ENCODE measurements at places on chromosomes 5 and 9.
A peak's percentile ranks its signal among the peaks of the same experiment; 100 is the strongest.

DNA sequence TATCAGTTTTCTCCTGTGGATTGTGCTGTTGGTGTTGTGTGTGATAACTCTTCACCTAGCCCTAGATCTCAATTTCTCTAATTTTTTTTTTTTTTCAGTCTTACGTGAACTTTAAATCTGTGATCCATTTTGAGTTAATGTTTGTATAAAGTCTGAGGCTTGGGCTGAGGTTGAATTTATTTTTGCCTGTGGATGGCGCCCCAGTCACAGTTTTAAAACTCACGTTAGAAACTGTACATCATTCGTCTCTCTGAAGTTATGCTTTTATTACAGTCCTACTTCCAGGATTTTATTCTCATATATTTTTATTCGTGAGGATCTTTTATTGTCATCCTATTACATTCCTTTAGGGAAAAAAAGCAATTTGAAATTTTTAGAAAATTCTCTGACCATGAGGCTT is 103.1 kb downstream of the EHMT1 start:
- peaks cover 33% of the 10 kb centered on the region for H3K4me1 ChIP-seq
- peaks cover 83% of the 10 kb centered on the region for H3K36me3 ChIP-seq
- no peak for DNase-seq
- H3K4me3 ChIP-seq: no peak overlapping the region
- H3K27me3 ChIP-seq: no peaks in the 10 kb centered on the region

DNA sequence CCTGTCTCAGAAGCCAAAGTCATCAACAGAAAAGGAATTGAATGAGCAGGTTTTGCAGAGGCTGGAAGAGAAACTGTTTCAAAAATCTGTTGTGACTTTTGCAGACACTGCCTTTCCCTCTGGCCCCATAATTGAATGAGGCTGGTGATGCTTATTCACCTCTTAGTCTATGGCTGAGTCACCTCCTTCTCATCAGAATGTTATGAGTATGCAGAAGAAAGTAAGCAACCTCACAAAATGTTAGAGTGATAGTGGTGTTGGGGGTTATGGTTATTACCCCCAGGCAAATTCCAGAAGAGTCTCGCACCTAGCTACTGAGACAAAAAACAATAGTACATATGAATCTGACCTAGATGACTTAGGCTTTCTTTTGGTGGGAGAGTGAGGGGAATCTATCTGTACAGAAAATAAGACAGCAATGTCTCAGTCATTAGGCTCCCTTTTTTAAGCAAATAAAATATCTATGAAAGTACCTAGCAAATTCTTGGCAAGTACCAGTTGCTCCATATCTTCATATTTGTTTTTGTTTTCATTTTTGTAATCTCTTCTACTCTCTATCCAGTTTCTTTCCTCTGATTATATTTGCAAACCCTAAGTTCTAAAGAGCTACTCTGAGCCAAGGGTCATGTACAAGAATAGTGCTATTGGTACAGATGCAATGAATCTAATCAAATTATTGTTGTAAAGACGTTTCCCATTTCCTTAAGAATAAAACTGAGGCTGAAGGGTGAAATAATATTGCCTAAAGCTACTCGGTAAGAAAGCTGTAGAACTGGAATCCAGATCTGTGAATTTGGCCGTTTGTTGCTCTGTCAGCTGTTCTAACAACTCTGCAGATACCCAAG is 498.1 kb upstream of the TNC start:
- no peak overlapping the region for H3K27ac ChIP-seq
- H3K4me1 ChIP-seq: no peaks in the 10 kb centered on the region
- H3K4me3 ChIP-seq: no peak overlapping the region
- H3K27me3 ChIP-seq: no peaks in the 10 kb centered on the region
- no peak for DNase-seq
- no peaks in the 10 kb centered on the region for H3K36me3 ChIP-seq

DNA sequence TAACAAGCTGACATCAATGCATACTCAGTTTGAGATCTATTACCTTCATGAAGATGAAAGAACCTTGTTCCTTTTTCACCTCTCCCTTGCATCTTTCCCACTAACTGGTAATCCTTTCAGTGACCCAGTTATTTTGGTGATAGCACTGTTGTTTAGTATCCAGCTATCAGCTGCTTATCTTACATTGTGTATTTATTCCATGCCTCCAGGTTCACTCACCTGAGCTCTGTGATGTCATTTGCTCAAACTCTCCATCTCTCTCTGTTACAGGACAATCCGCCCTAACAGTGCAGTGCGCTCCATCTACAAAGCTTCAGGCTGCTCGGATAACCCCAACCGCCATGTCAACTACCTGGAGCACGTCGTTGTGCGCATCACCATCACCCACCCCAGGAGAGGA is 235.5 kb downstream of the RFK start:
- no peak for DNase-seq
- H3K4me3 ChIP-seq: no peak overlapping the region
- no peaks in the 10 kb centered on the region for H3K4me1 ChIP-seq
- H3K36me3 ChIP-seq: peaks cover 2% of the 10 kb centered on the region
- H3K27ac ChIP-seq: no peak overlapping the region

DNA sequence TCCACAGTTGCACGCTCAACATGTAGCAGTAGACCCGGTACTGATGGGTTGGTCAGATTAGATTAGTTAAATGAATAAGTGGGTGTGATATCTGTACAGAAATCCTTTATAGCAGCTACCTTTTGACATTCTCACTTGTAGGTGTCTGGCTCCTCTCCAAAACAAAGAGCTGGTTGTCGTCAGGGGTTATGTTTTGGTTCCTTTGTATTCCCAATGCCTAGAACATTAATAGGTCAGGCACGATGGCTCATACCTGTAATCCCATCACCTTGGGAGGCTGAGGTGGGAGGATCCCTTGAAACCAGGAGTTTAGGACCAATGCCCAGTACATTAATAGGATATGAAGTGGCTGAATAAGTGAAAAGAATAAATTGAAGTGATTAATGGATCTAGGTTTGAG is 182.1 kb downstream of the SNCAIP start:
- H3K27ac ChIP-seq: no peak overlapping the region
- no peaks in the 10 kb centered on the region for H3K27me3 ChIP-seq
- no peak for DNase-seq
- no peaks in the 10 kb centered on the region for H3K36me3 ChIP-seq
- H3K4me1 ChIP-seq: no peaks in the 10 kb centered on the region

DNA sequence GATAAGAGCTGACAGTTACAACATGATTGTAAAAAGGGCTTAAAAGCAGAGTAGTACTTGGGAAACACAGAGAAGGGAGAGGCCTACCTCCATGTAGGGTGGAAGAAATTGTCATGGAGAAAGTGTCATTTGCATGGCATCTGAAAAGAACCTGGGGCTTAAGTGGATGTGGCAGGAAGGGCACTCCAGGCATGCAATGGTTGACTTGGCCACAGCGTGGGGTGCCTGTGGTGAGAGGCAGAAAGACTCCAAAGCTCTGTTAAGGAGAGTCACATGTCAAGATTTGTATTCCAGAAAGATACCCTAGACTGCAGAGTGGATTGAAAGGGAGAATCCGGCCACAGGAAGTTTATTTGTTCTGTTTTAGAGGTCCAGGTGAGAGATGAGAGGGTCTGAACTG is 2.4 kb downstream of the POLR3G start:
- DNase-seq: no peak
- peaks cover 3% of the 10 kb centered on the region for H3K27me3 ChIP-seq
- peaks cover 28% of the 10 kb centered on the region for H3K4me1 ChIP-seq
- no peaks in the 10 kb centered on the region for H3K36me3 ChIP-seq
- H3K27ac ChIP-seq: no peak overlapping the region

DNA sequence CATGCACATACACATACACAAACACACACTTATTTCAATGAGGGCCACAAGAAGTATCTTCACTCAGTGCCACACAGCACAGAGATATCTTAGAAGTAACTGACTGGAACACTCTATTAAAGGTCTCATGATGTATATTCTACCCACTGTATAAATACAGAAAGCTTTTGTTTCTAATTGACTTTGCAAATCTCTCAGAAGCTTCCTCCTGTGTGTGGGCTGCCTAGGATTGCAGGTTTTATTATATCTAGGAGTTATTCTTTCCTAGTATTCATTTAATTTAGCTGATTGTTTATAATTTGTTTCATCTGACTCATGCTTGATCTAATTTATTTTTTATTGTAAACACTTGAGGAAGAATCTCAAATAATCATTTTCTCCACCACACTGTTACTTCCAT is 262.4 kb upstream of the ACTBL2 start:
- no peaks in the 10 kb centered on the region for H3K27me3 ChIP-seq
- H3K4me1 ChIP-seq: no peaks in the 10 kb centered on the region
- H3K36me3 ChIP-seq: no peaks in the 10 kb centered on the region
- no peak overlapping the region for H3K4me3 ChIP-seq

DNA sequence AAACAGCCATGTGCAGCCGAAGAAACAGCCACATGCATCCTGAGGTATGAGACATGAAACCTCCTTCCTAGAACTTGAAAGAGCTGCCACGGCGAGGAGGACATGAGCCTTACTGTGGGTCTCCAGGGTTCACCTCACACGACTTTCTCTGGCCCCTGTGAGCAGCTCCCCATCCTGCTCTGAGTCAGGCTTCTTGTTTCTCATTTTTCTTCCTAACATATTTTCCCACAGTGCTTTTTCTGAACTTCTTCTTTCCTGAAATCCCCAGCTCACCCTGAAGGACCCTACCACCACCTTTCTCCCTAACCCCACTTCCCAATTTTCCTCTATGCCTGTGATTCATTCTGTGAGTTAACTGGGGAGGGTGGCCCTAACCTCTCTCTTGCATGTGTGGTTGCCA is 33.7 kb upstream of the ADRB2 start:
- peaks cover 17% of the 10 kb centered on the region for H3K27me3 ChIP-seq
- peaks cover 4% of the 10 kb centered on the region for H3K4me1 ChIP-seq
- no peaks in the 10 kb centered on the region for H3K36me3 ChIP-seq
- no peak overlapping the region for H3K27ac ChIP-seq
- H3K4me3 ChIP-seq: no peak overlapping the region
- DNase-seq: no peak

GRCh38 chr9:122468735-122469134 is 9.0 kb downstream of the OR1J1 start:
- H3K27ac ChIP-seq: no peak overlapping the region
- no peak overlapping the region for H3K4me3 ChIP-seq
- H3K36me3 ChIP-seq: no peaks in the 10 kb centered on the region
- peaks cover 27% of the 10 kb centered on the region for H3K27me3 ChIP-seq
- no peak for DNase-seq

DNA sequence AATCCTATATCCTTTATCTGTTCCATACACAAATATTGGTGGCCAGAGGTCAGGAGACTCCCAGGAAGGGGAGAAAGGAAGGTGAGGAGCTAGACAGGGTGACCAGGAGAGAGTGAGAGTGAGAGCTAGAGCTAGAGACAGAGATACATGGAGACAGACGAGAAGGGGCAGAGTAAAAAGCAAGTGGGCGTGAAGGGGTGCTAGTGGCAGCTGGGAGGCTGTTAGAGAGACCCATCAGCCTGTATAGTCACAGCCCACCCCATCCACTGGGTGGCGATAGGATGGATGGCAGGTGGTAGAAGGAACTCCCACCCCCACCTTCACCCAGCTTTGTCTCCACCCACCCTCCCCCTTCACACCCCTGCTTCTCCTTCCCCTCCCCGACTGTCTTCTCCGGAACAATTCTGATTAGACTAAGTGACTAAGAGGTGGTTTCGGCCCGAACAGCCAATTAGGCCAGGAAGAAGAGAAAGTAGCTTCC is 32.8 kb downstream of the PCDH1 start:
- no peak overlapping the region for H3K4me3 ChIP-seq
- no peak for DNase-seq
- no peak overlapping the region for H3K27ac ChIP-seq

GRCh38 chr5:2724831-2725230 is 26.6 kb downstream of the IRX2 start:
- no peaks in the 10 kb centered on the region for H3K36me3 ChIP-seq
- H3K27me3 ChIP-seq: no peaks in the 10 kb centered on the region
- no peak overlapping the region for H3K27ac ChIP-seq
- H3K4me3 ChIP-seq: no peak overlapping the region
- no peaks in the 10 kb centered on the region for H3K4me1 ChIP-seq

- no peaks in the 10 kb centered on the region for H3K27me3 ChIP-seq
- H3K27ac ChIP-seq: peak overlapping the region; percentile 93
- H3K4me3 ChIP-seq: peak overlapping the region; percentile 53
- DNase-seq: peak; percentile 53
- peaks cover 49% of the 10 kb centered on the region for H3K36me3 ChIP-seq
Measured at GRCh38 chr5:131381777-131382176, 117.9 kb downstream of the CDC42SE2 start.

DNA sequence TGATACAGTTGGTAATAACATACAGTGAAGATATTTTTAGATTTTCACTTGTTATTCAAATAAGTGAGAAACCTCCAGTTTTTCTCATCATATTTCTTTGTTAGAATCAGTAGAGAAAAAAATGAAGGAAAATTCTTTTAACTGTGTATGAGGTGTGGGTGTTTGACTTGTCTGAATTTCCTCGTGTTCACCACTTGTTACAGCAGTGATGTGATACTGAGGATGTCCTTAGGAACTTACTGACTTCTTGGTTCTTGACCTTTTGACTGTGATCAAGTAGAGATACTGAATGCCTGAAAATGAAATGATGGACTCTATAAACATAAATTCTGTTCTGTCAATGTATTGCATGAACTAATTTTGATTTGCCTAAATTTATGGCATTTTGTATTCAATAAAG is 10.7 kb downstream of the PBX3 start:
- H3K4me3 ChIP-seq: no peak overlapping the region
- peaks cover 4% of the 10 kb centered on the region for H3K27me3 ChIP-seq
- H3K36me3 ChIP-seq: peaks cover 9% of the 10 kb centered on the region
- peaks cover 9% of the 10 kb centered on the region for H3K4me1 ChIP-seq
- no peak overlapping the region for H3K27ac ChIP-seq

GRCh38 chr9:101440714-101441230 is 5.2 kb upstream of the ALDOB start:
- no peak for DNase-seq
- H3K27ac ChIP-seq: no peak overlapping the region
- peaks cover 14% of the 10 kb centered on the region for H3K27me3 ChIP-seq
- no peaks in the 10 kb centered on the region for H3K36me3 ChIP-seq
- H3K4me3 ChIP-seq: no peak overlapping the region

DNA sequence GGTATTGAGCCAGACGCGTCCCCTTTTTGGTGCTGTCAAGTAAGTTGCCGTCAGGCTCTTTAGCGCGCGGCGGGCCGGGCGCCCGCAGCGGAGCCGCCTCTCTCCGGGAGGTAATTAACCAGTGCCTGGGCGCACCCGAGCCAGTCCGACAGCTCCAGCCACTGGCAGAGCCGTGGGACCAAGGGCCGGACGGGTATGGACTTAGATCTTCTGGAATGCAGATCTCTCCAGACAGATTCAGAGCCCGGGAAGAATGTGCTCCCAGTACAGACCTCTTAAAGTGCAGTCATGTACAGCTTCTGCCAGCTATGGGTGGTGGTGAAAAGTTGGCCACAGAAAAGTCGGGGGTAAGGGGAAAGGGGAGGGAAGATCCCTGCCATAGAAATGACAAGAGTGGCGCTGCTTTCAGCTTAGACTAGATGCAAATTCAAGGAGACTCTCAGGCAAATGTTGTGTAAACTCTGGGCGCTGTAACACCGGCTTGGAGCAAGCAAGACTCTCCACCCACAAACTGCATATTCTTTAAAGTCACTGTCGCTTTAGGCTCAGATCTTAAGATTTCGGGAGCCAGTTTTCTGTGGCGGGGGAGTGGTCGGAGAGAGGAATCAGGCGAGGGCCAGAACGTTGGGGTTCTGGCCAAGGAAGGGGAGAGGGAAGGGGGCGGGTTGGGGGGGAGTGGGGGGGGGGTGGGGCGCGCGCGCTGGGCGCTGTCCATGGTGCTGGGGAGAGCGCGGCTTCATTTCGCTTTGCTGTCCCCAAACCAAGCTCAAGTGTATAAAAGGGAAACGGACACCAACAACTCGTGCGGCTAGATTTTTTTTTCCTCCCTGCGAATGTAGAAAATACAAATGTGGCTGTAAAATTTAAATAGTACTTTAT is 29.2 kb downstream of the NR2F1 start:
- H3K4me3 ChIP-seq: no peak overlapping the region
- DNase-seq: peak; percentile 40
- H3K27ac ChIP-seq: no peak overlapping the region
- peaks cover 5% of the 10 kb centered on the region for H3K4me1 ChIP-seq
- no peaks in the 10 kb centered on the region for H3K36me3 ChIP-seq
